ENCODE measurements at places on chromosomes 1 and 21.

DNA sequence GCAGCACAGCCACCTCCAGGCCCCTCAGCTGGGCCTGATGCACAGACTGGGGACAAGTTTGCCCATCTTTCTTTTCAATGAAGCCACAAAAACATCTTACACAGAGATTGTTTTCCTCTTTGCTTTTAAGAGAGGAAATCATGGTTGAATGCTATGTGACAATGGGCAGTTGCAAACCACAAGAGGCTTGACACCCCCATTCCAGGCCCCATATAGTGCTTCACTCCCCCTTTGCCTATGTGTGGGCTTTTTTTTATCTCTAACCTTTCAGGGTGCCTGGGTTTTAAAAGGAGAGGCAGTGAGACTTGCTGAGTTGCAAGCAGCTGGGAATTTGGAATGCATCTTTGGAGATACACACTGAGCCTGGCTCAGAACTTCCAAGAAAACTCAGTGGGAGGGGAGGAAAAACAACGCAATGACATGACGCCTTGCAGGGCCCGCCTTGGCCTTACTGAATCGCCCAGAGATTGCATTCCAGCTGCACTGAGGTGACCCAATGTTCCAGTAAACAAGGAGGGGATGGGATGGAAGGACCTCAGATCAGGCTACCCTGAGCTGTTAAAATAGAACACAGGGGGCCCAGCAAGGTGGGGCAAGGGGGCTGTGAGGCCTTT, 145.2 kb upstream of the ZNF648 start:
- no peak for DNase-seq

GRCh38 chr1:59926381-59927123, at the start of gene CYP2J2:
Gene CYP2J2 (minus strand): TSS chr1:59926773. CDS start chr1:59926746, 27 bp downstream.
- DNase-seq, result peak; percentile 72

DNA sequence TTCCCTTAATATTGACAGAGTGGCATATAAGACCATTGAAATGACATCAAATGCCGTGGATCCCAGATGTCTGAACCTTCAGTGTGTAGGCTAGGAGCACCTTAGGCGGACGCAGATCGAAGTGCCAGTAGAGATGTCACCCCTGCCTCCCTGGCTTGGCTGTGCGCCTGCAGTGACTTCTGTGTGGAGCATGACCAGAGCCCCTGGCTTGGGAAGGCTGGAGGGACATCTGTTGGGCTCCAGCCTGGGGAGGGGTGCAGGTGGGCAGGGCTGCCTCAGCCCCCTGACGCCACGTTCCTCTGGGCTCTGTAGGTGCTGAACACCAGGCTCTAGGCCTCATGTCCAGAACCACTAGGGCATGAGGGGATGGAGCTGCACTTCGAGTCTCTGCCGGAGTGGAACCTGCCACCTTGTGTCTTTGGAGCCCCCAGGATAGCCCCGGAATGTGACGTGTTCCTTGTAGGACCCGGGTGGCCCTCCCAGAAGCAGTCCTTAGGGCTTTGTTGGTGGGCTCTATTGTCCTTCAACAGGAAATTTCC, 103.8 kb downstream of the ADARB1 start:
- DNase-seq, result no peak

GRCh38 chr1:165942062-165942461, 114.6 kb downstream of the UCK2 start:
- no peak for DNase-seq

DNA sequence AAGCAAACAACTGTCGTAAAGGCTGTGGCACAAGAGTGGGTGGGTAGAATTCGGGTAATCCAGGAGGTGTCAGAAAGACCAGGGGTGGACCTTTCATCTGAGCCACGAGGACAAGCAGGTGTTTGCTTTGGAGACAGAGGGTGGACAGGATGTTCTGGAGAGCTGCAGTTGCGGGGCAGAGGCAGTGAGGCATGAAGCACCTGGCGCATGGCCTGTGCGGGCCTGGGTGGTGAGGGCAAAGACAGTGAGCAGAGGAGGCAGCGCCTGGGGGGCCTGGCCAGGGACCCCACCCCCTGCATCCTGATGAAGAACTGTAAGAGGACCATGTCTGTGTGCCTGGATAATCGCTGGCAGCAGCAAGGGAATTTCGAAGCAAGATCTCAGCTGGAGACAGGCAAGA, 24.9 kb downstream of the KIF26B start:
- DNase-seq, result no peak

DNA sequence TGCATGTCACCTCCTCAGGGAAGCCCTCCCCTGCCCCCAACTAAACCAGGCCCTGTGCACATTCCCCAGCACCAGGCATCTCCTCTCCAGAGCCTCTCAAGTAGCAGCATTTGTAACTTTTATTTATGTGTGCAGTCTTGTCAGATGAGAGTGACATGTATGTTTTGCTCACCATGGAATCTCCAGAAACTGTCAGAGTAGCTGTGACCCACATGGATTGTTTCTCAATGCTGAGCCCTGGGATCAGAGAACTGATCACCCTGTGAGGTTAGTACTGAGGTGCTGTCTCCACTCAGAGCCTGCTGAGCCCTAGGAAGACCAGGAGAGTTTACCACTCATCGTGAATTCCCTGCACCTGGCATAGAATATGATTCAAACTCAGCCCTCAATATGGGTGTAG, 190.9 kb upstream of the EDN2 start:
- DNase-seq, result no peak

- DNase-seq, result peak; percentile 33
Observed at GRCh38 chr1:229557913-229558414, 543 bp downstream of the ABCB10 start.

GRCh38 chr21:38903690-38904139, 98.0 kb downstream of the ETS2 start:
- no peak for DNase-seq

- DNase-seq, result no peak
Observed at GRCh38 chr21:45034556-45035476, 39.6 kb upstream of the ADARB1 start.

DNA sequence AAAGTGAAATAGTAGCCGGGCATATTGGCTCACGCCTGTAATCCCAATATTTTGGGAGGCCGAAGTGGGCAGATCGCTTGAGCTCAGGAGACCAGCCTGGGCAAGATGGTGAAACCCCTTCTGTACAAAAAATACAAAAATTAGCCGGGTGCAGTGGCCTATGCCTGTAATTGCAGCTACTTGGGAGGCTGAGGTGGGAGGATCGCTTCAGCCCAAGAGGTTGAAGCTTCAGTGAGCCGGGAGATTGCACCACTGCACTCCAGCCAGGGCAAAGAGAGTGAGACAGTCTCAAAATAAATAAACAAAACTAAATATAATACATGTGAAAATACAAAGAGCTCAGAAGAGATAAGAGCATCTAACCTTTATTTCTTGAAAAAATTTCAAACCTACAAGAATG, 2.3 kb upstream of the MSTO1 start:
- no peak for DNase-seq

DNA sequence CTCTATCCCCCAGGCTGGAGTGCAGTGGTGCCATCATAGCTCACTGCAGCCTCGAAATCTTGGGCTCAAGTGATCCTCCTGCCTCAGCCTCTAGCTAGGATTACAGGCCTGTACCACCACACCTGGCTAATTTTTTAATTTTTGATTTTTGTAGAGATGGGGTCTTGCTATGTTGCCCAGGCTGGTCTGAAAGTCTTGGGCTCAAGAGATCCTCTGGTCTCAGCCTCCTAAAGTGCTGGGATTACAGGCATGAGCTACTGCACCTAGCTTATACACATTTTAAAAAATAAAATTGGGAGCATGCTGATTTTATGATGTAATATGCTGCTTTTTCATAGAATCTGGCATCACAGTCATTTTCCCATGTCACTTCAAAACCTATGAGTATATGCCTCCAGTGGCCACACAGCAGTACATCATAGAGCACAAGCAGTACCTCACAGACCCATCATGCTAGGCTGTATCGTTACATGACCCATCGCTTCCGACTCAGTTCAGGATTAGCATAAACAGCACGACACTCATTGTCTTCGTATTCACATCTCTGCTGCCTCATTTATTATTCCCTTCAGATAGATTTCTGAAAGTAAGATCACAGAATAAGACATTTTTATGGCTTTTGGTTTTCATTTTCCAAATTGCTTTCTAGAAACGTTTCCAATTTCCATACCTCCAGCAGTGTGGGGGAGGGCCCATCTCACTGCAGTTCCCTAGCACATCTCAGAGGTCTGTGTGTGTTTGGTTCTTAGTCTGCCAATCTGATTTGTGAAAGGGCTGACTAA, 35.9 kb upstream of the CCSAP start:
- DNase-seq, result no peak

GRCh38 chr1:209648931-209649776, 3.1 kb downstream of the LAMB3 start:
- no peak for DNase-seq

DNA sequence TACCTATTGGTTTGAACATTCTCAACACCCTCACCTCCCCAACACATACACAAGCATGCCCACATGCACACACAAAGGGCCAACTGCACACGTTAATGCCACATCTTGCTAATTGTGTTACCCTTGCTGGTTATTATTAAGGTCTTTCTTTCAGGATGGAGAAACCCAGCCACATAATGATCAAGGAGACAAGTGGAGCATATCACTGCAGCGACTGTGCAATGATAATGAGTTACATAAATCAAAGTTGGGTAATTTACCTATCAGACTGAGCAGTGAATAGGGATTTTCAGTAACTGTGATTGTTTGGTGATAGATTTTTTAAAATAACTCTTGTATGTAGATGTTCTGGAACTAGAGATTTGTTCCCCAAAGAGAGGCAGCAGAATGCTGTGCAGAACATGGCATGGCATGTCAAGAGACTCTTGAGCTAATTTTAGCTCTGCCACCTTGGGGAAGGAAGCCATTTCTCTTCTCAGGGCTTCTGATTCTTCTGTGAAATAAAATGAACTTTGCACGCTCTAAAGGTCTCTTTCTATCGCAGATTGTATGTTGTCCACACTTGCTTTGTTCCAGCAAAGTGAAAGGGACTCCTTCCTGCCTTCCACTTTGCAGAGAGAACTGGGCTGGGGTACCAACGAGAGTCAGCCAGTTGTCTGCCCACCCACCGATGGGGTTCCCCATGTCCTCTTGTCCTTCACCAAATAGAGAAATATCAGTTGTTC, 126.0 kb upstream of the CAMK1G start:
- DNase-seq, result no peak

GRCh38 chr1:92730476-92730875, 54.4 kb downstream of the EVI5 start:
- DNase-seq, result no peak

- DNase-seq, result no peak
Observed at GRCh38 chr21:37622755-37623154, 256.2 kb downstream of the DYRK1A start.

DNA sequence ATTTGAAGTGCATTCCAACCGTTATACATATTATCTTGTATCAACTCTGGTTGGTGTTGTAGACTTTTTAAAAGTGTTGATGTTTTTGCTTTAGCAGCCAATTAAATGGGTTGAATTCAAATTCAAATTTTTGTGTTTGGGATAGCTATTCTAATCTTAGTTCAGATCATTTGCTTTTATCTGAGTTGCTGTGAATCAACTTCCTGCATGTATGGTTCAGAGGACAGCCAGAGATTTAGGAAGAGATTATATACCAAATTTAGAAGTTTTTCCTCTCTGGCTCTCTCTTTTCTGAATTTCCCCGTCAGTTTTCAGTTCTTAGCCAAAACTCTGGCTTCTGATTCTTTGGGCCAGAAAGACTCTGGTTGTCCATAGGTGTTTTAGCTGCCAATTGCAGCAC, 415.5 kb downstream of the NUF2 start:
- no peak for DNase-seq

GRCh38 chr1:11736746-11737639, 1.1 kb downstream of the AGTRAP start:
- DNase-seq, result peak; percentile 26

DNA sequence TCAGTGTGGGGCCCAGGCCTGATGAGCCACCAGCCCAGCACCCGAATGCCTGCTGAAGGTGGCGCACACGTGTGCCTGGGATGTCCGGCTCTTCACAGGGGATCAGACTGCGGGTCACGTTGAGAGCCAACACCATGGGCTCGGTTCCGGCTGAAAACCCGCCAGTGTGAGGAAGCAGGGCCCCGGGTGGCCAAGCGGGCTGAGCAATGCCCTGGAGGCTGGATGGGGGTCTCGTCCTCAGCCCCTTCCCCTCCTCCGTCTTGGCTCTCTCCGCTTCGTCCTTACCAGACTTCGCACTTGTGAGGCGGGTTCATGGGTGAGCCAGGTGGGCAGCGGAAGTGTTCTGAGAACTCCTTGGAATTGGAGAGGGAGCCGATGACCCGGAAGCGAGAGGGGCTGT, 43.0 kb upstream of the EIF4G3 start:
- no peak for DNase-seq

DNA sequence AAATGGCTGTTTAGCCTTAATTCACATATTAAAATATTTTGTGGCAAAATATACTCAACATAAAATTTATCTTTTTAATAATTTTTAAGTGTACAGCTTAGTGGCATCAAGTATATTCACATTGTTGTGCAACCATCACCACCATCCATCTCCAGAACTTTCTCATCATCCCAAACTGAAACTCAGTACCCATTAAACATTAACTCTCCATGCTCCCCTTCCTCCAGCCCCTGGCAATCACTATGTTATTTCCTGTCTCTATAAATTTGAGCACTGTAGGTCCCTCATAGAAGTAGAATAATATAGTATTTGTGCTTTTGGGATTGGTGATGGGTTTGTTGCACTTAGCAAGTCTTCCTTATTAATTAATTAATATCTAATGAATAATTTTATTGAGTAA, 29.4 kb downstream of the CCN1 start:
- no peak for DNase-seq

DNA sequence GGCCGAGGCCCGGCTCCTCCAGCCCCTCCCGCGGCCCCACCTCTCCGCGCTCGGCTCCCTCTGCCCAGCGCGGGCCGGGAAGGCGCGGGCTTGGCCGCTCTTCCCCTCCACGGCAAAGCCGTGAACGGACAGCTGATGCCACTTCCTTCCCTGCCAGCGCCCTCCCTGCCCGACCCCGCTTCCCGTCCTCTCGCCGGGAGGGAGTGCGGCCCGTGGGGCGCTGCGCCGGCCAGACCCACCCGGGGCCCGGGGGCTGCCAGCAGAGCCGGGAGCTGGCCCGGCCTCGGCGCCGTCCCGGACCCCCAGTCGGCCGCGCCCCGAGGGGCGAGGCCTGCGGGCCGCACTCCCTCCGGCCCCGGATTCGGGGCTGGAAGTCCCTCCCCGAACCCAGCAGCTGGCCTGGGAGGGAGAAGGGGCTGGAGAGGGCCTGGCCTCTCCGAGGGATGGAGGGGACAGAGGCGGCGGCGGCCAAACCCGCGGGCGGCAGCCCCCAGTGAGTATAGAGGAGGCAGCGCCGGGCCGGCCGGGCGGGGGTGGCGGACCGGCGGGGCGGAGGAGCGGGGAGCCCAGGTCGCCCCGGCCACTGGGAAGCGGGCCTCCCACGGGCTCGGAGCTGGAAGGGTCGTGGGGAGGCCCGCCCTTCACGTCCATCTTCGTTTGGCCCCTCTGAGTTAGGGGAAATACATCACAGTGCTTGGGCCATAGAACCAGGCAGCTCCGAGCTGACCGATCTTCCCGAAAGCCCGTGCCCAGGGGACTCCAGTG, at the start of gene KIAA1614:
Gene KIAA1614 (plus strand): TSS at position 97 of the 765 bp plus-strand sequence. CDS start 347 bp downstream, at position 444.
- no peak for DNase-seq
